T-helper 1 cell (primary cell): ENCODE measurements at places on chromosomes 3 and 15.

GRCh38 chr15:100710744-100711515, 108.5 kb downstream of the ASB7 start:
- no peak for DNase-seq

GRCh38 chr3:135920275-135920674, 45.3 kb upstream of the PPP2R3A start:
- no peak for DNase-seq

- no peak for DNase-seq
Measured at GRCh38 chr15:95866711-95867440, 463.6 kb upstream of the NR2F2 start.

DNA sequence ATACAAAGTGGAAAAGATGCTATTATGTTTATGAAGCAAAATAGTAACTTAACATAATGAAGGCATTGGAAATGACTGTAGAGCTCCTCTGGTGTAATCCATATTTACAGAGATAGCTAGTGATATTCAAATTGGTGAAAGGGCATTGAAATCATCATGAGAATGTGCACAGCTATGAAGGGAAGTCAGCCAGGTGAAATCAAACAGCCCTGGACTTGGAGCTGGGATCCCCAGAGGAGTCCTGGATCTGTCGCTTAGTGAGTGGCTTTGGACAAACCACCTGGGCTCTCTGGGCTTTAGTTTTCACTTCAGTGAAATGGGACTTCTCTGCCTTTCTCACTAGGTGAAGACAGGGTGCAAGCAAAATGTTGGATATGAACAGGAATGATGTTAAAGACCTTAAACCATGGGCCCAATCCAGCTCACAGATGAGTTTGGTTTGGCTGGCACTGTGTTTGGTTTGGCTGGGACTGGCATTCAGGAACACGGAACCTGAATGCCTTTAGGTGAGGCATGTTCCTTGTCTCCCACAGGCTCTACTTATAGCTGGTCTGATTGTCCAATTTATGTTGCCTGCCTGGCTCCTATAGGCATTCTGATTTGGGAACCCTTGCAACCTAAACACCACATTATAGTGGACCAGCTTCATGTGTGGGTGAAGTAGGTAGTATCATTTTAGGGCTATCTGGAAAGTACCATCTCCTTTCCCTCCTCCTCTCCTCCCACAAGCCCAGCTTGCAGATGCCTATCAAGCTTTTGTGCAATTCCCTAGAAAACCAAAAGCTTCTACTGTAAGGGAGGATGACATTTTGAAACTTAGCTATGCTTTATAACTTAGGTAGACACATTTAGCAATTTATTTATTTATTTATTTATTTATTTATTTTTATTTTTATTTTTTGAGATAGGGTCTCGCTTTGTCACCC, 110.6 kb upstream of the TNFAIP8L3 start:
- DNase-seq: no peak

- DNase-seq: no peak
Measured at GRCh38 chr15:90637693-90638092, 79.5 kb upstream of the BLM start.

GRCh38 chr3:35383216-35383615, 256.1 kb upstream of the ARPP21 start:
- DNase-seq: no peak

- no peak for DNase-seq
Measured at GRCh38 chr15:78402061-78402610, 35.9 kb upstream of the IREB2 start.
